Activated naive CD4-positive, alpha-beta T cell (primary cell): ENCODE measurements at places on chromosomes 12 and 14.

DNA sequence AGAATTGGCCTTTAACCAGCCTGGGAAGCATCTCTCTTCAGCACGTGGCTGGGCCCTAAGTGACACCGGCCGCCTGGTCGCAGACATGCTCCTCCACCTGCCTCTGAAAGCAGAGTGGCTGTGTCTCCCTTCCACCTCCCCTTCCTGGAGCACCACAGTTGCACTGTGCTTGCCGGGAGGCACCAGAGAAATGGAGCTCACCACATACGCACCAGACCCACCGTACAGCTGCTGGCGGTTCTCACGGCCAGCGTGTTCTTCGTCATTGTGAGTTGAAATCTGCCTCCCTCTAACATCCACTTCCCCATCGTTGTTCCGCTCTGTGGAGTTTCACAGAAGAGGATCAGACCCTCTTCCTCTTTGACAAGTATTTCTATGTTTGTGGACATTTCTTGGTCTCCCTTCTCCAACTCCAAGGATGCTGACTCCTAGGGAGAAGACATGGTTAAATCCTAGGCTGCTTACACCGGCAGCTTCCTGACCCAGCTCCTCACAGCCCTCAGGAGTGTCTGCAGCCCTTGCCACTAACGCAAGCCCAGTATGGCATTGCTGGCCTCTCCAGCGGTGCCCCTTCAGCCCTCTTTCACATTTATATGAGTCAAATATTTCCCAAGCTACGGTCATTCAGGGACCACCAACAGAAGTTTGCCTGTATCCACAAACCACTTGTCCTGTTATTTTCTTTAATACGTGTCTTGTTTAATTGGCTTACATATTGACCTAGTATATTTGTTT, 11.5 kb upstream of the KRT5 start:
- no peak for DNase-seq

GRCh38 chr12:29073631-29074239, 75.3 kb upstream of the FAR2 start:
- DNase-seq = no peak

DNA sequence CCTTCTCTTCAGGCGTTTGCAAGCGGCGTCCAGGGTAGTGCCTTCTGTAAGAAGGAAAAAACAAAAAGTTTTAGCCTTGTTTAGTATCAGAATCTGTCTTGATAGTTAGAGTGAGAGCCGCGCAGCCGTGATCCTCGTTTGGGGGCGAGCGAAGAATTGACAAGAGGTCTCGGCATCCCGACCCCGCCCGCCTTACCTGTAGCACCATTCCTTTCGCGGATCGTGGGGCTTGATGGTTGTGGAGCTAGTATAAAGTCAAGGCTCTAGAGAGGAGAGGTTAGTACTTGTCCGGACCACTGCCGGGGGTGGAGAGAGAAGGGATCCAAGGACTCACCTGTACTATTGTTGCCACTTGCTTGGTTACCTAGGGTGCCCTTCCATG, 494 bp downstream of the TMTC3 start:
- DNase-seq = no peak

DNA sequence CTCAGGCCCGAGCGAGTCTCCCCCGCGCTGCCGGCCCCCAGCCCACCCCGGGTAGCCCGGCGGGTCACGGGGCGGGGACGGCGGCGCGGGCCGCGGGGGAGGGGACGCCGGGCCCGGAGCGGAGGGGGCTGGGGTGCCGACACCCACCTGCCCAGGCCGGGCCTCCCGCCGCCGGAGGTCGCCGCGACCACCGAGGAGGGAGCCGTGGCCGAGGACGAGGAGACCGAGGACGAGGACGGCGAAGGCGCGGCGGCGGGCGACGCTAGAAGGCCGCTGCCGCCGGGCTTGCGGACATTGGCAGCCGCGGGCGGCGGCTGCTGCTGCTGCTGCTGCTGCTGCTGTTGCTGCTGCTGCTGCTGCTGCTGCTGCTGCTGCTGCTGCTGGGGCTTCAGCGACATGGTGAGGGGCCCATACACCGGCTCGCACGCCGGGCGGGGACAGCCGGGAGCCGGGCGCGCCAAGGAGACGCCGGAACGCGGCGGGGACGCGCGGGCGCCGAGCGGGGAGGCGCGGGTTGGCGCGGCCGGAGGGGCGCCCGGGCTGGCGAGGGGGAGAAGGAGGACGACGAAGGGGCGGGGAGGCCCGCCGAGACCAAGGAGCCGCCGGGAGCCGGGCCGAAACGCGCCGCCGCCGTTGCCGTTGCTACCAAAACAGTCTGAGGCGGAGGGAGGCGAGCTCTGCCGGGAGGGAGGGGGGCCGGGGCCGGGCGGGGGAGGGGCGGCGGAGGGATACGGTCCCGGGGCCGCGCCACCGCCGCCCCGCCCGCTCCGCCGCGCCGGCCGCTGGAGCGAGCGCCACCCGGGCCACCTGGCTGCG, at the start of gene ATXN2:
Gene ATXN2, minus strand, starts transcription at position 679 of the 816 bp plus-strand sequence. Its CDS starts 281 bp downstream, at position 398.
- DNase-seq = peak; percentile 59

- no peak for DNase-seq
These were observed 128.5 kb downstream of the KIF26A start for GRCh38 chr14:104266631-104267575.

DNA sequence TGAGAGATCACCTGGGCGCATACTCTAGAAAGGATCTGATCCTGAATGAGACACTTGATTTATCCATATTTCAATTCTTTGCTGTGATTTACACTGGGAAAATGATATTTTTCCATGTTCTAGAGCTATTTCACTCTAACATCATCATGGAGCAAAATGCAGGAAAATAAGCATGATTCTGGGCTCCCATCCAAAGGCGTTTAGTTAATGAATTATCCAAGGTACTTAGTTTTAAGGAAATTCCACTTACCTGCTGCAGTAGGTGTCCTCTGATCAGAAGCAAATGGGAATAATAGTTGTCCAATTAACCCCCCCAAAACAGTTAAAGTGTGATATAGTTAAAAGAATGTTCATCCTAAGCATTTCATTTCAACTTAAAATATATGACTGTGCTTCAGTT, 204.5 kb upstream of the PRKD1 start:
- DNase-seq = no peak

DNA sequence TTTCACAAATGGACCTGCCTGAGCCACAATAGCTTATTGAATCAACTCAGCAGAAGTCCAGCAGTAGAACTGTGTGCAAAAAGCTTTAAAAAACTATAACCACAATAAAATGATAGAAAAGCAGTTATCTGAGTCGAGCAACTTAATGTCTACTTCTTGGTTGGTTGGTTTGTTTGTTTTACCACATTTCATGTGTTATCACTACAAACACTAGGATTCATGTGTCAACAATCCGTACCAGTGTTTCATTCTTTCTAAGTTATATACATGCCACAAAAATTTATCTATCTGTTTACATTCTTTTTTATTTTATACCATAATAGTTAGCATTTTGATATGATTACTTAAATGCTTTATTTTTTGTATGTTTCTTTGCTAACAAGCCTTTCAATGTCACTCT, 339.0 kb downstream of the KCNH5 start:
- no peak for DNase-seq

DNA sequence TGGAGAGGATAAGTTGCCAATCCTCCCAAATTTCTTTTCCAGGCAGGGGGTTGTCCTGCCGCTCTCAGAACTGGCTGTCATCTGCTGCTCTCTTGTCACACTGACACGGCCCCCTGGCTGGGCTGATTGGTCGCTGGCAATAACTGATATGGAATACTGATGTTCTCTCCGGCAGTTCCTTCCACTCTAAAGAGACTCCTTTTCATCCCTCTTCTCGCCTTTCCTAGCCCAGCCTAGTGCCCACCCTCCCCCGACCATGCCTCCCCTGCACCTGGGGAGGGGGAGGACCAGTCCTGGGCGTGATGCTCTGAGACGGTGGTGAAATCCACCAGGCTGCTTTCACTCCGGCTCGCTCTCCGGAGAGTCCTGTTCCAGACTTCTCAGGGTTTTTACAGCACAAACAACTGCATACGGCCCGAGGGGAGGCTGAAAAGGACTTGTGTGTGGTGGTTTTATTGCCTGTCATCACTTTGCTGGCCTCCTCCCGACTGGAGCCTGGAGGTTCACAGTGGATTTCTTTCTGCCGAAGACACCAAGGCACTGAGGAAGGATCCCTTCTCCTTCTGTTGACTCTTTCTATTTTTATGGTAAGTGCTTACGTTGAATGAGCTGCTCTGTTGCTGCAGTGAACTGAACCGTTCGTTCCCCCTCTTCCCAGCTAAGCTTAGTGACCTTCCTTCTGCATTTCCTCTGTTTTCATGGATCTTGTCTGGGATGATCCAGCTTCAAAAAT, at the start of gene ANO4:
Gene ANO4, plus strand, starts transcription at position 336 of the 733 bp plus-strand sequence. CDS start 107,010 bp downstream, outside the sequence.
- DNase-seq = no peak

DNA sequence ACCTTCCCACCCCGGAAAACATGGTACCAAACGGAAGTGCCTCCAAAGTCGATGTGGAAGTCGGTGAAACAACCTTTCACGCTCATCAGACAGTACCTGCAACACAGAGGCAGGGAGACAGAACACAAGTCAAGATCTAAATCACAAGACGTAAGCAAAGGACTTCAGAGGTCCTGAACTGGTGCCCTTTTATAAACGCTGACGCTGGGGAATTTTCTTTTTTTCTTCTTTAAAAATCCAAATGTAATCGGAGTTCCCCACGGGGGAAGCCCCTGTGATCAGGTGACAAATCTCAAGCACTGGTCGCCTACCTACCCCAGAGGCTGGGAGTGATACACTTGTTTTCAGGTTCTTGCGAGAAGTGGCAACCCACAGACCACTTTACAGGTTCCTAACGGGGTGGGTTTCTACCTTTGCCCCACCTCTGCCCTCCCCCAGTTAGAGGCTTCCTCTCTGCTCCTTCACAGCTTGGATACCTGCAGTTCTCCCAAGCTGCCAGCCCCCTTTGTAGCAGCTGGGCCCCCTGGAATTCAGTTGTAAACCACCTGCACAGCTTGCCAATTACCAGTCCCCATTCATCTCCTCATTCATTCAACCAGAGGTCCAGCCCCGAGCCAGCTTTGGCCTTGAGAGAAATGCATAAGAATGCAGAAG, 46.2 kb downstream of the KDM2B start:
- peak; percentile 9 for DNase-seq

DNA sequence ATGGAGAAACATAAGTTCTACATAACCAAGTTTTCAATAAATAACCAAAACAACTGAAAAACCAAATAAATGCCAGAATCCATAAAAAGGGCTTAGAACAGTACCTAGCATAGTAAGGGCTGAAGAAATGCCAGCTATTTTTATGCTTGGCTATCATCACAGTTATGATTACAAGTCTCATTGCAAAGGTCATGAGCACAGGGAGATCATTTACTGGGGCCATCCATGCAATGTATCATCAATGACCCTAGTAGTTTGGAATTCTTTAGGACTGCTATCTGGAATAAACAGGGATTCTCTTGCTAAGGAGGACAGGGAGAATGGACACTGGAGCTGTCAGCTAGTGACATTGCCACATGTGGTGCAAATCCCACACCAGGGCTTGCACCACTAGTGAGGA, 92.5 kb upstream of the NAP1L1 start:
- no peak for DNase-seq

DNA sequence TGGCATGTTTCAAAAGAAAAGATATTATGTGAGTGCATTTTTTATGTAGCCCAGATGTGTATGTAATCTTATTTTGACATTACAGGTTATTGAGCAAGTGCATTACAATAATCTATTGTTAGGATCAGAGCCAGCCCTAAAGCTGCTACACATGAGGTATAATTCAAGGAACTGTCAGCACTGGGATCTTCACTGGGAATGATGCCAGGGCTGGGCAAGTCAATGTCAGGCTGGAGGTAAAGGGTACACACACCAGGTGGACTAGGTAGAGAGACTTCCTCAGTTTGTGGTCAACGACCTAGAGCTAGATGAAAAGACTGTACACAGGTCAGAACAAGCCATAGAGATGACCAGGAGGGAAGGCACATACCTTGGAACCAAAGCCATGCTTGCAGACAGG, 15.4 kb downstream of the TRIM9 start:
- DNase-seq = no peak

DNA sequence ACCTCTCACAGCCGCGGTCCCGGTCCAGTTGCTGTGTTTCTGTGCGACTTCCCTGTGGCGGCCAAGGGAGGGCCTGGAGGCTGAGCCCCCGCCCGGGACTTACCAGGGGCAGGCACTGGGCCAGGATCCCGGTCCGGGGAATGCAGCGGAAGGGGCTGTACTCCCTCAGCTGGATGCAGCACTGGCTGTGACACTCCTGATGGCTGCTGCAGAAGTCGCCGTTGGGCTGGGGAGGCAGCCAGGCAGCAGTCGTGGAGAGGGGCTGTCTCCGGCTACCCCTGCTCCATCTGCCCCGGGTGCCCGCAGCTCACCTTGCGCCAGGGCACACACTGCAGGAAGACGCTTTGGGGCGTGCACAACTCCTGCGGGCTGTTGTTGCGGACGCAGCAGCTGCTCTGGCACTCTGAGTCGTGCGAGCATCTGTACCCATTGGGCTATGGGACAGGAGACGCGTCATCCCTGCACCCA, 6.2 kb downstream of the LRCOL1 start:
- no peak for DNase-seq

DNA sequence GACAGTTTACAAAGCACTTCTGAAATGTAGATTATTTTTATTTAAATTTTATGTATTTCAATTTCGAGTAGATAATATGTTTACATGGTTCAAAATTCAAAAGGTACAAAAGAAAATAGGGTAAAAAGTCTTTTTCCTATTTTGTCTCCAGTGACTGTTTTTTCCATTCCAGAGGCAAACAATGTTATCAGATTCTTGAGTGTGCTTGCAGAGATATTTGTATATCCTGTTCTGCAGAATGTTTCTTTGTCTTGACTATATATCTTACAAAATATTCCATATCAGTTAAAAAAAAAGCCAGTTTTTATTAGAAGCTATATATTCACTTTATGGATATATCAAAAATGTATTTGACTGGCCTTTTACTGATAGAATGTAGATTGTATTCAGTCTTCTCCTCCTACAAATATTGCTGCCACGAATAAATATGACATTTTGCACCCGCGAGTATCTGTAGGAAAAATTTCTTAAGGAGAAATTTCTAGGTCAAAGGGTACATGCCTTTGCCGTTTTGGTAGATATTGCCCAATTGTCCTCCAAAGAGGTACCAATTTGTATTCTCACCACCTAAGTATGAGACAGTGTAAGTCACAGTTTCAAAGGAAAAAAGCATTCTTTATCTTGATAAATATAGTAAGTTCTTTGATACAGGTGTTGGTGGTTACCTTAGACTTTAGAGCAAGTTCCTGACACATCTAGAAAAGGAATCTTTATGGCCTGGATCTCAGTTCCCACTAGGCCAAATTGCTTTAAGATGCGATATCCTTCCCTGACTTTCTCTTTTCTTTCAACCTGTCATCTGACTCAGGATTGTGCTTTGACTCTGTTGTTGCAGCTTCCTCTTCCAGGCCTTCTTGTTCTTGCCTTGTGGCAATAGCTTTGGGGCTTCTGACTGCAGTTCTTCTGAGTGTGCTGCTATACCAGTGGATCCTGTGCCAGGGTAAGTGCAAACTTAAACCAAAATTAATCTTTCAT, 2.3 kb downstream of the KLRG1 start:
- DNase-seq = no peak

DNA sequence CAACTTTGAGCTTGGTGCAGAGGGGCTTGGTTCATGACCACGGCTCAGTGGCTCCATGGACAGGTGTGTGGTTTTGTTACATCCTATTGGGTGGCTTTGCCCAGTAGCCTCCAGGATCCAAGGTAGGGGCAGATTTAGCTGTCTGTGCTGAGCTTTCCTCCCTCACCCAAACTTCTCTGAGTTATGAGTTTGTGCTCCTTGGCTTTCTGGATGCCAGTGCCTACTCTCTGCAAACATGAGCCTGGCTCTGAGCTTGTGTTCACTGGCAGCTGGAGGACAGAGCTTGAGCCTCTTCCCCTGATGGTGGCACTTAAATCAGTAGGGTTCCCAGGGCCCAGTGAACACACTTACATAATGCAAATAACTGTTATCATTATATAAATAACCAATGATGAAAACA, 45.3 kb upstream of the HECTD1 start:
- DNase-seq = no peak
